ENCODE measurements at places on chromosomes 11 and 22. TPM values are rescaled to one million over a fixed set of nuclear protein-coding genes. Genes with fewer than 3 reads are reported as not detected.

ROBO3 gene
- 4.2 TPM for total RNA-seq

MMP1 gene
- total RNA-seq: not detected

ESAM gene
- 3.7 TPM for total RNA-seq

APOBEC3C gene
- 0.31 TPM for total RNA-seq

PTDSS2 gene
- 21.8 TPM for total RNA-seq

HORMAD2 gene
- total RNA-seq: 0.78 TPM

RIMBP3C gene
- 1.6 TPM for total RNA-seq

SLC15A3 gene
- total RNA-seq: 5.8 TPM

All from occipital lobe (tissue), 3 donors.